Aorta (tissue), 5 donors: ENCODE measurements at places on chromosomes 5 and 9.

DNA sequence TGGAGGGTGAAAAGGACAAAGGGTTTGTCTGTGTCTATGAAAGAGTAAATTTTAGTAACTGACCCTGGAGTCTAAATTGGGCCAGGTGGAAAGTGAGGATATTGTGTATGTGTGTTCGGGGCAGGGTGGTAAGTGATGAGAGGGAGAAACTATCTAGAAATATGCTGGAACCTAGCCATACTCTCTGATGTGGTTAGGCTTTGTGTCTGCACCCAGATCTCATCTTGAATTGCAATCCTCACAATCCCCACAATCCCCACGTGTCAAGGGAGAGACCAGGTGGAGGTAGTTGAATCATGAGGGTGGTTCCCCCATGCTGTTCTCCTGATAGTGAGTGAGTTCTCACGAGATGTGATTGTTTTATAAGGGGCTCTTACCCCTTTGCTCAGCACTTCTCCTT is 60.6 kb downstream of the COMMD10 start:
- H3K27me3 ChIP-seq, result no peaks in the 10 kb centered on the region
- H3K36me3 ChIP-seq, result no peaks in the 10 kb centered on the region
- H3K4me1 ChIP-seq, result no peaks in the 10 kb centered on the region

DNA sequence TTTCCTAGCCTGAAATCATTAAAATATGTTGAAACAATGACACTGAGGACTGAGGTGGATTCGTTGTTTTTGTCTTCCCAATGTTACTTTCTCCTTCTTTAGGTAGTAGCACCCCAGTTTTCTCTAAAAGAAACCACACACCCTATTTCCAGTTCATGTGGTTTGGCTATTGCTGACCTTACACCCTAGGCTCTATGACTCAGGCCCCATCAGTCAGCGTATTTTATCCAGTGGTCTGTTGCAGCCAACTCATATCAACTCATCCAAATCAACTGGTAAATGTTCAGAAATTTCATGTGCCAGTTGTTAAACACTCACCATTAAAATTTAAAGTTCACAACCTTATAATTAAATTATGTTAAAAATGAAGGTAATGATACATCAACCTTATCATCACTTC is 44.6 kb upstream of the NFIB start:
- no peaks in the 10 kb centered on the region for H3K4me1 ChIP-seq
- DNase-seq, result no peak
- no peak overlapping the region for H3K4me3 ChIP-seq
- no peaks in the 10 kb centered on the region for H3K27me3 ChIP-seq
- no peak overlapping the region for H3K27ac ChIP-seq
- H3K36me3 ChIP-seq, result no peaks in the 10 kb centered on the region

GRCh38 chr9:109110329-109111021 is 9.3 kb downstream of the TMEM245 start:
- H3K4me3 ChIP-seq, result no peak overlapping the region
- H3K27me3 ChIP-seq, result no peaks in the 10 kb centered on the region
- DNase-seq, result no peak
- no peaks in the 10 kb centered on the region for H3K36me3 ChIP-seq
- H3K4me1 ChIP-seq, result peaks cover 9% of the 10 kb centered on the region

DNA sequence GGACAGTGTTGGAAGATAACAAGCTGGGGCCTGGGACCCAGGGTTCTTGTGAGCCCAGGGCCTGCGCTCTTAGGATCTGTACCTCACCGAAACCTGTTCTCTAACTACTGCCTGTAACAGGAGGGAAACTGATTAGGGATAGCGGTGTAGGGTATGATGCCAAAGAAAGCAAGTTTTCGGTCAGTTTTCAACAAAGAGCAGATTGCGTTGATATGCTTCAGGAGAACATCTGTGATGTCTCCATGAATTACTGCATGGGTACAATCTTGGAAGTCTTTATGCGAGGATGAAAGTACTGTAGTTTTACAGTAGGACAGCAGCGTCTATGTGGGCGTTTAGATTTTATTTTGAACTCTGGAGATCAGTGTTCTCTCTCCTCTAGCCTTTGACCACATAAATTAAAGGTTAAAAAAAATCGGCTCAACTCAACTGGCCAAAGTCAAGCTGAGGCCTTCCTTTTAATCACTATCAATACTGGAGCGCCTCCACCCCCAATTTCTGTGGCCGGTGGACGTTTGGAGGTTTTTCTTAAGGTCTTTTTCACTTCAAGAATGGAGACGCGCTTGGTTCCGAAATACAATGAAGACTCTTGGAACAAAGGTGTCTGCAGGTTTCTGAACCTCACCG is 3.0 kb downstream of the NFIL3 start:
- DNase-seq, result no peak
- H3K4me3 ChIP-seq, result peak overlapping the region; percentile 99
- no peaks in the 10 kb centered on the region for H3K36me3 ChIP-seq
- H3K4me1 ChIP-seq, result peaks cover 9% of the 10 kb centered on the region
- no peak overlapping the region for H3K27ac ChIP-seq

DNA sequence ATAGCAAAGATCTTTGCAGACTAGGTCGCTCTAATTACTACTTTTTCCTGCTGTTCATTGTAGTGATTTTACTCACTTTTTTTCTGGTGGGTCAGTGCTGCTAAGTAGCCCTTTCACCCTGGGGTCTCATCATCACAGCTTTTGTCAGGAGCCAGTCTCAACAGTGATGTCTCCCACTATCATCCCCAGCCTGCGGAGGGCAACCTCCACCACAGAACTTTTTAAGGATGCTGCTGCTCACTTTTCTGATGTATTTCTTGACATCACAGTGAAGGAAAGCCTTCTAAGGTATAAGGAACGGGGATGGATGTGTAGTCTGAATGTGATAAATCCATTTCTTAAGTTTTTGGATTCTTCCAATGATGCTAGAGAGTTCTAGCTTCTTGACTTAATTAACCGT is 242.5 kb upstream of the RIOK2 start:
- H3K27ac ChIP-seq, result no peak overlapping the region
- no peaks in the 10 kb centered on the region for H3K36me3 ChIP-seq
- DNase-seq, result no peak
- H3K4me3 ChIP-seq, result no peak overlapping the region

DNA sequence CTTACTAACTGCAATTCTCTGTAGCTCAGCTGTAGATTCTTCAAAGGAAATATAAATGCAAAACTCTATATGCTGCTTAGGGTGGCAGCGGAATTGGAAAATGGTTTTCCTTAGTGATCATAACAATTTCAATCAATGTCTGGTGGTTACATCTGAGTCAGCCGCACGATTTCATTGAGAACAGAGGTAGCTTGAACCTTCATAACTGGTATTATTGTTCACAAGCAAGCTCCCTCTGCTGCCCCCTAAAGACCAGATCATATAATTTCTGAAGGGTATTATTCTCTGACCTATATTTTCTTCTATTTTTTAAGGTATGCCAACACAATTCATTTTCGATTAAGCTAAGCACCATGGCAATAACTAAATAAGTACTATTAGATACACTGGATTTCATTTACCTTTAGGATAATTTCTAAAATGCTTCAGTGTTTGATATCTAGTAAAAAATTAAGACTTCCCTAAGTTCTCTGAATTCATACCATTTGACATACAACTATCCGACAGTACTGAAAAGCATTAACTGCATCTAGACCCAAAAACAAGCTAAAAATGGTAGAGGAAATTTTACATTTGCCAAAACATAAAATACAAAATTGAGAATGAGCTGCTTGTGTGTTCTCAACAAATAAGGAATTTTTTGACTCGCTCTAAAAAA is 181.1 kb upstream of the SPEF2 start:
- H3K36me3 ChIP-seq, result no peaks in the 10 kb centered on the region
- no peaks in the 10 kb centered on the region for H3K27me3 ChIP-seq
- DNase-seq, result no peak
- no peak overlapping the region for H3K27ac ChIP-seq

DNA sequence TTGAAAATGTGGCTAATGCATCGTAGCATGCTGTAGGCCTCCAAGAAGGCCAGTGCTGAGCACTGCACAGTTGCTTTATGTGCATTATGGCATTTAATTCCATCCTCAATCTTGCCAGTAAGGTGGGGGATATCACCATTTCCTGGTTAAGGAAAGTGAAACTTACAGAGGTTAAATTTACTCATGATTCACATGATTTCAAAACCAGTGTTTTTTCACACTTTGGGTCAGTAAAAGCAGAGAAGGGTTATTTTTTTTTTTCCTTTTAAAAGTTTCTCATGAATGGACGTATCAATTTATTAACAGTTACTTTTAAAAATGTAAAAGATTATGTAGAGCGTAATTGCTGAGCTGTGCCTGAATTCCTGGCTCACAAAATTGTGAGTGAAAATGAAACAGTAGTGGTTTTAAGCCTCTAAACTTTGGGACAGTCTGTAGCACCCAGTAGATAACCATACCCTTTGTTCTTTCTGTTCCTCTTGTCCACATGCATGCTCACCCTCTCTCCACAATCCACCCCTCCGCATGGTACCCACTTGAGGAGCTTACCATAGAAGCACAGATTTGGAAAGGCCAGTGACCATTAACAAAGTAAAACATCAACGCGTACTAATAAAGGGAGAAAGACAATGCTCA is 21.2 kb downstream of the MAST4 start:
- no peaks in the 10 kb centered on the region for H3K36me3 ChIP-seq
- H3K27ac ChIP-seq, result no peak overlapping the region
- H3K4me3 ChIP-seq, result no peak overlapping the region
- no peaks in the 10 kb centered on the region for H3K4me1 ChIP-seq
- DNase-seq, result no peak

GRCh38 chr5:79642210-79642609 is 30.0 kb downstream of the TENT2 start:
- no peak overlapping the region for H3K27ac ChIP-seq
- peaks cover 3% of the 10 kb centered on the region for H3K36me3 ChIP-seq
- DNase-seq, result no peak

DNA sequence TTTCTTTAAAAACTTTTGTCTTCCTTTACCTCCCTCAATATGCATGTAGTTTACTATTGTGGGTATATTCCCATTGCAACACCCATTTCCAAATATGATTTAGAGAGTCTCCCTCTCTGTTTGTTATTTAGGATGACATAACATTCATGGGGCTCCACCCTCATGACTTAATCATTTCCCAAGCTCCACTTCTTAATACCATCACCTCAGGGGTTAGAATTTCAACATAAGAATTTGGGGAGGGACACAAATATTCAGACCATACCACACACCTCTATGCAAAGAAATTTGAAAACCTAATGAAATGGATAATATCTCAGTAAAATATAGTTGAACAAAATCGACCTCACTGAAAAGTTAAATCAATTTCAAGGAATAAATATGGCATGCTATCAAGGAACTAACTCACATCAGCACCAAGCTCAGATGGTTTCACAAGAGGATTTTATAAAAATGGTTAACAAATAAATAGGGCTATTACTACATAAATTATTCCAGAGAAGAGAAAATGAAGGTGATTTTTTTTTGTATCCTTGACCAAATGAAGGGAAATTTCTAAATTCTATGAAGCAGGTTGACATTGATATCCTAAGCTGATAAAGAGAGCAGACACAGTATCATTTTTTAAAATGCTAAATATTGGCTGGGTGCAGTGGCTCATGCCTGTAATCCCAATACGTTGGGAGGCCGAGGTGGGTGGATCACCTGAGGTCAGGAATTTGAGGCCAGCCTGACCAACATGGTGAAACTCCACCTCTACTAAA is 20.2 kb upstream of the UBTD2 start:
- peaks cover 2% of the 10 kb centered on the region for H3K4me1 ChIP-seq
- H3K27ac ChIP-seq, result no peak overlapping the region
- DNase-seq, result no peak
- H3K27me3 ChIP-seq, result no peaks in the 10 kb centered on the region
- no peak overlapping the region for H3K4me3 ChIP-seq

DNA sequence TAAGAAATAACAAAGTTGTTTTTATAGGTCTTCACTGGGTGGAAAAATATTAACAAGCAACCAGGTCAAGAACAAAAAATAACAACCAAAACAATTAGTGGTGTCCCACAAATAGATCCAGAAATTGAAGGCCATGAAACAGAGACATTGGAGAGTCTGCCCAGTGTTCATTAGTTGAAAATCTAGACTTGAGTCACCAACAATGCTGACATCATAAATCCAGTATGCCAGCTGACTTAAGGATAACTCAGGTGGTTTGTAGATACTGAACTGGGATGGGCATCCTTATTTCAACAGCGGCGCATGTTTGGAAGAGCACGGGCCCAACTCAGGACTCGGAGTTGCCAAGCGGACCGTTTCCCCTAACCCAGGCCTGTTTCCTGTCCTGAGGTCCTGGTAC is 80.7 kb upstream of the TNFAIP8 start:
- DNase-seq, result no peak
- peaks cover 2% of the 10 kb centered on the region for H3K4me1 ChIP-seq
- H3K4me3 ChIP-seq, result no peak overlapping the region
- H3K27ac ChIP-seq, result no peak overlapping the region
- H3K36me3 ChIP-seq, result no peaks in the 10 kb centered on the region
- no peaks in the 10 kb centered on the region for H3K27me3 ChIP-seq

GRCh38 chr5:38466424-38467189 is 89.8 kb downstream of the LIFR start:
- no peaks in the 10 kb centered on the region for H3K27me3 ChIP-seq
- peak; percentile 89 for DNase-seq
- no peak overlapping the region for H3K4me3 ChIP-seq
- H3K4me1 ChIP-seq, result peaks cover 4% of the 10 kb centered on the region
- no peaks in the 10 kb centered on the region for H3K36me3 ChIP-seq

DNA sequence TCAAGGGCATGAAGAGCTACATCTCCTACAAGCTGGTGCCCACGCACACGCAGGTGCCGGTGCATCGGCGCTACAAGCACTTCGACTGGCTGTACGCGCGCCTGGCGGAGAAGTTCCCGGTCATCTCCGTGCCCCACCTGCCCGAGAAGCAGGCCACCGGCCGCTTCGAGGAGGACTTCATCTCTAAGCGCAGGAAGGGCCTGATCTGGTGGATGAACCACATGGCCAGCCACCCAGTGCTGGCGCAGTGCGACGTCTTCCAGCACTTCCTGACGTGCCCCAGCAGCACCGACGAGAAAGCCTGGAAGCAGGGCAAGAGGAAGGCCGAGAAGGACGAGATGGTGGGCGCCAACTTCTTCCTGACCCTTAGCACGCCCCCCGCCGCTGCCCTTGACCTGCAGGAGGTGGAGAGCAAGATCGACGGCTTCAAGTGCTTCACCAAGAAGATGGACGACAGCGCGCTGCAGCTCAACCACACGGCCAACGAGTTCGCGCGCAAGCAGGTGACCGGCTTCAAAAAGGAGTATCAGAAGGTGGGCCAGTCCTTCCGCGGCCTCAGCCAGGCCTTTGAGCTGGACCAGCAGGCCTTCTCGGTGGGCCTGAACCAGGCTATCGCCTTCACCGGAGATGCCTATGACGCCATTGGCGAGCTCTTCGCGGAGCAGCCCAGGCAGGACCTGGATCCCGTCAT is 1.4 kb downstream of the SNX18 start:
- peak; percentile 77 for DNase-seq
- H3K4me1 ChIP-seq, result no peaks in the 10 kb centered on the region
- H3K27me3 ChIP-seq, result no peaks in the 10 kb centered on the region
- H3K36me3 ChIP-seq, result no peaks in the 10 kb centered on the region
- peak overlapping the region; percentile 78 for H3K4me3 ChIP-seq

DNA sequence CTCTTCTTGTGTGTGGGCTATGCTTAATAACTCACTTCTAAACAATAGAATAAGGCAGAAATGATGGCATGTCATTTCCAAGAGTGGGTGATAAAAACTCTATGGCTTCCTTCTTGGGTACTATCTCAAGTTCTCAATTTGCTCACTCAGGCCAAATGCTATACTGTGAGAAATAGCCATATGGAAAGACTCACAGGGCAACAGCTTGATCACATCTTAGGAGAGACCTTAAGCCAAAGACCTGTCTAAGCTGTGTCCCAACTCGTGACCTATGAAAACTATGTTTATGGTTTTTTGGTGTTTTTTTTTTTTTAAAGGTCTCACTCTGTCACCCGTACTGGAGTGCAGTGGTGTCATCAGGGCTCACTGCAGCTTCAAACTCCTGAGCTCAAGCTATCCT is 2.1 kb upstream of the UIMC1 start:
- no peak for DNase-seq
- no peaks in the 10 kb centered on the region for H3K27me3 ChIP-seq
- no peak overlapping the region for H3K4me3 ChIP-seq
- no peak overlapping the region for H3K27ac ChIP-seq
